ENCODE measurements at places on chromosomes 16 and 17. TPM values are rescaled to one million over a fixed set of nuclear protein-coding genes. Genes with fewer than 3 reads are reported as not detected.

The TMEM107 gene
- 251 TPM for total RNA-seq

The GRIN2A gene
- under 0.01 TPM for total RNA-seq

The C17orf100 gene
- total RNA-seq = 1.6 TPM

The KCTD5 gene
- total RNA-seq = 19.4 TPM

The KRT27 gene
- total RNA-seq = not detected

The KPNA2 gene
- 28.3 TPM for total RNA-seq

The SEZ6L2 gene
- 1.3 TPM for total RNA-seq

The EZH1 gene
- total RNA-seq = 35.8 TPM

The NPIPB6 gene
- total RNA-seq = 1.1 TPM

The MYH11 gene
- total RNA-seq = 0.27 TPM

The CDH1 gene
- 1.1 TPM for total RNA-seq

The EVI2B gene
- total RNA-seq = 20.7 TPM

The AGRP gene
- total RNA-seq = not detected

DNA sequence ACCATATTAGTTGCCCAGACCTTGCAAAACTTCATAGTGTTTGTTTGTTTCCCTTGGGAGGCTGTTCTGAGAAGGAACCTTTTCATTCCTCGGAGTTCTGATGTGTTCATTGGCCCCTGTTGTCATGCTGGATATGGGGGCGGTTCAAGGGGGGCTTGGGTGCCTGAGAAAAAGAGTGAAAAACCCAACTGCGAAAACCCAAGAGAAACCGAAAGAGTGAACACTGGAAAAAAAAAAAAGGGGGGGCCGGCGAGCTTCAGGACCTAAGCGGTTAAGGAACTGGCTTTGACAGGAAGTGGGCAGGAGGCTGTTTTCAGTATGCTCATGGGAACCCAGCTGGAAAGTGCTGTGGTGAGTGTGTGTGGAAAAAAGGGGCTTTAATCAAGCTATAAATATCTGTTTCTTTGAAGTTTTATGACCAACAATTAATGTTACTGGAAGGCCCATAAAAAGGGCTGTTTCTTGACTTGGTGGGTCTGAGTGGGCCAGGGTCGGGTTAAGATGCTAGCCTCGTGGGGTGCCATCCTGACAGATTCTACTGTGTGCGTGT, 510.7 kb downstream of the MAF start:
- peak; percentile 97 for DNase-seq

DNA sequence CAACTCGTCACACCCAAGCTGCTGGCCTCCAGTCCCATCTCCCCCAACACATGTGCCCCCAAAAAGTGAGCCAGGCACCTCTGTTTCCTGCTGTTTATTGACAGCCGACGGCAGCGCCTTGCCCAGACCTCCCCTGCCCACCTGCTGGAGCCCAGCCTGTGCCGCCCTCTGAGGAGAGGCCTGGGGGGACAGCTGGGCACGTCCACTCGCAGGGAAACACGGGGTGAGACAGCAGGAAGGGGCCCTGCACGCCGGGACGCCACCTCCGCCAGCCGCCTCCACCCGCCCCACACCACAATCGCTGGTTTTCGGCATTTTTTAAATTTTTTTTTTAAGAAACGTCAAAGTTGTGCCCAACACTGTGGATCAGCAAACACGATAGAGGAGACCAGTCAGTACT, 19.3 kb downstream of the CASKIN1 start:
- DNase-seq = no peak

GRCh38 chr17:73447319-73447718, 135.5 kb upstream of the CDC42EP4 start:
- DNase-seq = no peak

- DNase-seq = peak; percentile 75
Observed at GRCh38 chr17:42315402-42316156, 27.3 kb downstream of the STAT5A start.

- DNase-seq = no peak
Observed at GRCh38 chr17:33267271-33267790, 25.8 kb downstream of the ASIC2 start.

- DNase-seq = no peak
Observed at GRCh38 chr16:13083681-13084080, 182.3 kb downstream of the SHISA9 start.

GRCh38 chr17:76426853-76427252, 26.1 kb downstream of the UBE2O start:
- DNase-seq = no peak

DNA sequence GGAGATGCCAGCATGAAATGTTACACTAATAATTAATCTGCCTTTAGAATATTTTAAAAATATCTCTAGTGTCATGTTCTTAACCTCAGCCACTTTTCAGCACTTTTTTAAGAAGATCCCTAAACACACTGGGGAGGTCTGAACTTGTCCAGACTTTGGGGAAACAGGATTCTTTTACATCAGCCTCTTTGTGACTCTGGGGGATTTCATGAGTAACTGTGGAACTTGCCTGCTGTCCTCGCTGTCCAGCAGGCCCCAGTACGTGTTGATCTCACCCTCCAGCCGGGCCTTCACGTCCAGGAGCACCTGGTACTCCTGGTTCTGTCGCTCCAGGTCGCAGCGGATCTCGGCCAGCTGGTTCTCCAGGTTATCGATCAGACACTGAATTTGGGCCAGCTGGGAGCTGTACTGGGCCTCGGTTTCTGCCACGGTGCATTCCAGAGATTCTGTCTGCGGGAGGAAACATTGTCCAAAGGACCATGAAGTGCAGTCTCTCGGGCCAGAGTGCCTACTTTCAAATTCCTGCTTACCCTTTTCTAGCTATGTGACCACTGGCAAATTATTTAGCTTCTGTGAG, 5.5 kb downstream of the KRT40 start:
- no peak for DNase-seq

- no peak for DNase-seq
Observed at GRCh38 chr17:58387834-58388233, 29.5 kb downstream of the RNF43 start.

GRCh38 chr17:66779237-66779606, 55.7 kb upstream of the CACNG5 start:
- no peak for DNase-seq

DNA sequence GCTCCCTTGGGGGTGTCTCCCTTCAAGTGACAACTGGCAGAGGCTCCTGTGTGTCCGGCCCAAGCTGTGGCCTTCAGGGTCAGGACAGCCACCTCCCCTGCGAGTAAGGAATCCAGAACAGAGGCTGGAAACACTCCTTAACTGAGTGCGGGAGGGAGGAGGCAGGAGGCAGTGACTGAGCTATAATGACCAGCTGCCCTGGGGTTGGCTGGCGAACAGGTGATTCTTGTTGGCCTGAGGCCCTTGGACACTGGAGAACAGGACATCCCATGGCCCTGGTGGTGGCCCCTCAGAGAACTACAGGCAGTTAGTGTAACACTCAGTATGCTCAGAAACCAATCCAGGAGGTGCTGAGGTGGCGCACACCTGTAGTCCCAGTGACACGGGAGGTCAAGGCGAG, 9.4 kb upstream of the SNAI3 start:
- DNase-seq = no peak

DNA sequence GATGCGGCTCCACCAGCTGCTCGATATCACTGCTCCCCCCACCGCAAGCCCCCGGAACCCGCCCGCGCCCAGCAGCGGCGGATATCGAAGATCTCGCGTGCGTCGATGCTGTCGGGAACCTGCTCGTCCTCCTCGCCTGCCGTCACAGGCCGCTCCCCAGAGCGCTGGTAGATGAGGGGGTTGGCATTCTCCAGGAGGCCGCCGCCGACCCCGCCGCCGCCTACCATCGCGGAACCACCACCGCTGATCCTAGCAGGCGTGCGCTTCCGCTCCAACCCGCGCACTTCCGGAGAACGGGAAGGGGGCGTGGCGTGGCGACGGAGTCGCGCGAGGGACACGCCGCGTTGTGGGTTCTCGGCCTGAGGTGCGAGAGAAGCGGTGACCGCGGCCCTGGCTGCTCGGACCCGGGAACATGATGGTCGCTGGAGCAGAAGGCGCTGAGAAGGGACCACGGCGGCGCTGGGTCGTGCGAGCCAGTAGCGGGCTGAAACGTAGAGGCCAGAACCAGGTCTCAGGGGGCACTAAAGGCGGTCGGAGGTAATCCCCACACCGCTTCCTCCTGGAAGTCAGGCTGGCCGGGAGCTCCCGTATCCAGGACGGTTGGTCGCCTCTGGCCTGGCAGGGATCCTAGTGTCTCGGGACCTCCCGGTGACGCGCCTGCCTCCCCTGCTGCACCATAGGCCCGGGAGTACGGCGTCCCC, at the start of gene CIAO2B:
Gene CIAO2B (minus strand): TSS at position 265 of the 701 bp plus-strand sequence. CDS start 38 bp downstream, at position 227.
- DNase-seq = peak; percentile 86

DNA sequence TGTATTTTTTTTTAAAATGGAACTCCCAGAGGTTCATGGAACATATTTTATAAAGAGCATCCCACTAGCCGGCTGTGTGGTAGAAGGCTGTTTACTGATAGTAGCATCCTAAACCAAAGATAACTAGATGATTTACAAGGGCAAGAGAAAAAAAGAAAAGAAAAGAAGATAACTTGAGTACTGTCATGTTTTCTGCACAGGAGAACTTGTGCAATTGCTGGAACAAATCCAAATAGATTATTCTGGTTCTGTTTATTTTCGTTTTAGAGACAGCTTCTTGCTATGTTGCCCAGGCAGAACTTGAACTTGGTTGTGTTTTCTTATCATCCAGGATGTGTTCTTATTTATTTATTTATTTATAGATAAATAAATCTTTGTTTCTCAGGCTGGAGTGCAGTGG, 20.9 kb upstream of the PPM1D start:
- no peak for DNase-seq

DNA sequence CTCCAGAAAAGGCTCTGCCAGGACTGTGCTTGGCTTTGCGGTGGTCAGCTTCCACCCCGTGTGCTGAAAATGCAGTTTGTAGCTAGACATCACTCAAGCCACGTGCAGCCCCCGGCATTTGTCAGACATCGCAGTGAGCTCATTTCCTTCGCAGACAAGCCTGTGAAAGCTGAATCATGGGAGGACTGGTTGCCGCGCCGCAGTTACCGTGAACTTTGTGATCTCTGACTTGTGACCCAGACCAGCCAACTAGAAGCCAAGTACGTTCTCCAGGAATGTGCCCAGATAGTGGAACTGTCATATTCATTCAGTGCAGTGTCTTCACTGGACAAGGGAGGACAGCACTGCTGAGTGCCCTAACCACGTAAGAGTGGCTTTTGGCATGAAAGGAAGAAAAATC, 58.1 kb downstream of the NDE1 start:
- DNase-seq = no peak

DNA sequence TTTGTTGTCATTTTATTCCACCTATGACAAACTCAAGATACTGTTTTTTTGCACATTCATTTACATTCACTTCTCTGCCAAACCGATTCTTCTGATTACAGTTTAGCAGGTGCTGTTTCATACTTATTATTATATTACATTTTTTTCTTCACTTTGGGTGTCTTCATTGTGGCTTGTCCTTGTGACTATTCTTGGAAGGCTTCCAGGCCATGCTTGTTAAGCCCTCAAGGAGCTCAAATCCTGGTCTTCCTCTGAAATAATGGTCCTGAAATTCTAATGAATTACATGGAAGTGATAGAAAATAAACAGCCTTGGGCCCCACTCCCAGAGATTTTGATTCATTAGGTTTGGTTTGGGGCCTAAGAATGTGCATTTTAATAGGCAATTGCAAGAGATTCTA, 1.4 kb downstream of the KRTAP2-4 start:
- DNase-seq = no peak

GRCh38 chr17:13952009-13952750, 117.1 kb upstream of the COX10 start:
- no peak for DNase-seq

GRCh38 chr16:2237493-2238149, 1.4 kb downstream of the DNASE1L2 start:
- DNase-seq = no peak

- no peak for DNase-seq
Observed at GRCh38 chr16:27599606-27600005, 49.7 kb downstream of the KATNIP start.

GRCh38 chr16:10817963-10818941, at the start of gene TVP23A:
Gene TVP23A, minus strand, starts transcription at chr16:10818794. Its CDS starts 301 bp downstream, at chr16:10818493.
- no peak for DNase-seq

DNA sequence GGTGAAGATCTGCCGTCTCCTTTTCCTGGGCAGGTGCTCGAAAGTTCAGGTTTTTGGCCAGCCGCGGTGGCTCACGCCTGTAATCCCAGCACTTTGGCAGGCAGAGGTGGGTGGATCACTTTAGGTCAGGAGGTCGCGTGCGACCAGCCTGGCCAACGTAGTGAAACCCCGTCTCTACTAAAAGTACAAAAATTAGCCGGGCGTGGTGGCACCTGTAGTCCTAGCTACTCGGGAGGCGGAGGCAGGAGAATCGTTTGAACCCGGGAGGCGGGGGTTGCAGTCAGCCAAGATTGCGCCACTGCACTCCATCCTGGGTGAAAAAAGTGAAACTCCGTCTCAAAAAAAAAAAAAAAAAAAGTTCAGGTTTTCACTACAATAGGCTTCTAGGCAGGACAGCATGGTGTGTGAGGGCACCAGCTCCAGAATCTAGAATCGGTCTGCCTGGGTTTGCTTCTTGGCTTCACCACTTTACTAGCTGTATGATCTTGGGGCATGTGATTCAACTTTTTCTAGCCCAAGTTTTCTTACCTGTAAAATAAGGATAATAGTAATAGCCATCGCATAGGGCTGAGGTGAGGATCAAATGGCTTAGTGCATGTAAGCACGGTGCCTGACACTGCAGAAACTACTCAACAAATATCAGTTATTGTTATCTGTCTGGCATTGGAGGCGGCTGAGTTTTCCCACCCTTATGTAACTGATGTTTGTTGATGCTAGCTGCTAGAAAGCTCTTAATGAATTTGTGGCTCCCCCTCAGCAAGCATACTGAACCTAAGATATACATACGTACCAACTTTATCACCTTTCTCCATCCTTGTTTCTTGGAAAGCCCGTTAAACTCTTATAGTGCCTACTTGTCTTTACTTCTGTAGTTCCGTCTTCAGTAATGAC, 1.3 kb downstream of the PSMD12 start:
- DNase-seq = no peak

DNA sequence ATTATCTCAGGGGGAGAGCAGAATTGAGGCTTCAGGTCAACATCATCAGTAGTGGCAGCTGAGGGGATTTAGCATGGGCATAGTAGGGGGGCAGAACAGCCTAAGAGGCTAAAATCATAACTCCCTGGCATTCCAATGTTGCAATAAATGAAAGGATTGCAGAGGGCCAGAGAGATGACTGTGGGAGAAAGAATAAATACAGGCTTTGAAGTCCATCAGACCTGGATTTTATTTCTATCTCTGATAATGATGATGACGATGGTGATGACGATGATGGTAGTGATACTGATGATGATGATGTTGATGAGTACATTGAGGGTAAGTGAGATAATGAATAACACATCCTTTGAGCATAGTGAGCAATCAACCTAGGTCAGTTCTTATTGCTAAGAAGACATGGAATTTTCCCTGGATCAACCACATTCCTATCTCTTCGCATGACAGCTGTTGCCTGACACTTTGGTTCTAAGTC, 107.4 kb upstream of the CDH11 start:
- no peak for DNase-seq

DNA sequence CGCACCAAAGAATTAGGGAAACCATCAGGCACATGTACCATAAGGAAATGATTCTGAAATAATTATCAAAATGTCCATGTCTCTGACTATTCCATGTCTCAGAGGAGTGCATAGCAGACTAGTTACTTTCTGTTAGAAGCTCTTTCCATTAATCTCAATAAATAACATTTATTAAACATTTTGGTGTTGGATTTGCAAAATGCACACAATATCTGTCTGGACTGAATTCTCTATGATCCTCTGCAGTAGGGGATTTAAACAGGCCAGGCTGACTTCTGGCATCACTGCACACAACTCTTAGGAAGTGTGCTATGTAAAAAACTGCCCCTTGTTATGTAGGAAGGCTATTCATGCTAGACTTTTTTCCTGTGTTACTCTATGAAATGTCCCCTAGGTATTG, 283.3 kb upstream of the CDH5 start:
- DNase-seq = no peak

All from hematopoietic multipotent progenitor cell (in vitro differentiated cells).